ENCODE measurements at places on chromosomes 1 and 21.
A peak's percentile ranks its signal among the peaks of the same experiment; 100 is the strongest.

GRCh38 chr1:235946571-235946981 is 79.9 kb upstream of the LYST start:
- no peak for DNase-seq

DNA sequence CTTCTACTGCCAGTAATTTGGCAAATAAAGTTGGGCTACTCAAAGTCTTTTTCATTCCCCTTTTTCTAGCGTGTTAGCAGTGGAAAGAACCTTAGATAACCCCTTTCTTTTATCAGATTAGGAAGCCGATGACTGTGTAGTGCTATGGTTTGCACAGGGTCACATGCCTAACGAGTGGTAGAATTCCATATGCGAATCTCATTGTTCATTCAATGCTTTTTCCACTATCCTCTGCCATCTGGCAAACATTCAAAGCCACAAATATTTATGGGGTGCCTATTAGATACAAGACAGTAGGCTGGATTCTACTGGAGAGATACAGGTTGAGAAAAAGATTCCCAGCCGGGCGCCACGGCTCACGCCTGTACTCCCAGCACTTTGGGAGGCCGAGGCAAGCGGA is 14.9 kb upstream of the IER5 start:
- no peak for DNase-seq

- DNase-seq: no peak
Observed at GRCh38 chr1:19776287-19776686, 23.4 kb downstream of the TMCO4 start.

GRCh38 chr1:227889863-227890405 is 57.8 kb downstream of the WNT9A start:
- DNase-seq: no peak

DNA sequence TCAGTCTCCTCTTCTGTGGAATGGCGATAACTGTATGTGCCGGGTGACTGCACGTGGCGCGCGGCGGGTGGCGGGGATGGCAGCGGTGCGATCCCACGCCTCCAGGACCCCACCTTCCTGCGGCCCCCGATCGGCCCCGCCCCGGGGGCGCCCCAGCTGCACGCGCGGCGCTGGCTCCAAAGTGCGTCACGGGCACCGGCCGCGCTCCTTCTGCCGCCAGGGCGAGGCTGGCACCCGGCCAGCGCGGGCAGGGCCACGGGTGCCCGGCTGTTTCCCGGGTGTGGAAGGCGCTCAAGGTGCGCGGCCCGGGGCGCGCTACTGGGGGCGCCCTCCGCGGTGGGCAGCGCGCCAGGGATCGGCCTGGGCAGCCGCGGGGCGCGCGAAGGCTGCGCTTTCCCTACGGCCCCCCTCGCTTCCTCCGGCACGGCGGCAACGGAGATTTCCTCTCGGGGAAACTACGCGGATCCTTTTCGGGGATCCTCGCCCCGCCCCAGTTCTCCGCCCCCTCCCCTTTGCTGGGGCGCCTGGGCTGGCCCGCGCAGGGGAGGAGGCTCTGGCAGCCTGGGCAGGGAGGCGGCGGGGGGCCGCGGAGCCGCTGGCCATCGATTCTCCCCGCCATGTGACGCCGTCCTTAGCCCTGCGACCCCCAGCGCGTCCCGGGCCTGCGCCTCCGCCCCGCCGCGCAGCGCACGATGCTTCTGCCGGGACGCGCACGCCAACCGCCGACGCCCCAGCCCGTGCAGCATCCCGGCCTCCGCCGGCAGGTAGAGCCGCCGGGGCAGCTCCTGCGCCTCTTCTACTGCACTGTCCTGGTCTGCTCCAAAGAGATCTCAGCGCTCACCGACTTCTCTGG is at the start of gene EVA1C:
Gene EVA1C (plus strand): TSS at position 545 of the 853 bp plus-strand sequence. CDS start 148 bp downstream, at position 693.
- DNase-seq: no peak

DNA sequence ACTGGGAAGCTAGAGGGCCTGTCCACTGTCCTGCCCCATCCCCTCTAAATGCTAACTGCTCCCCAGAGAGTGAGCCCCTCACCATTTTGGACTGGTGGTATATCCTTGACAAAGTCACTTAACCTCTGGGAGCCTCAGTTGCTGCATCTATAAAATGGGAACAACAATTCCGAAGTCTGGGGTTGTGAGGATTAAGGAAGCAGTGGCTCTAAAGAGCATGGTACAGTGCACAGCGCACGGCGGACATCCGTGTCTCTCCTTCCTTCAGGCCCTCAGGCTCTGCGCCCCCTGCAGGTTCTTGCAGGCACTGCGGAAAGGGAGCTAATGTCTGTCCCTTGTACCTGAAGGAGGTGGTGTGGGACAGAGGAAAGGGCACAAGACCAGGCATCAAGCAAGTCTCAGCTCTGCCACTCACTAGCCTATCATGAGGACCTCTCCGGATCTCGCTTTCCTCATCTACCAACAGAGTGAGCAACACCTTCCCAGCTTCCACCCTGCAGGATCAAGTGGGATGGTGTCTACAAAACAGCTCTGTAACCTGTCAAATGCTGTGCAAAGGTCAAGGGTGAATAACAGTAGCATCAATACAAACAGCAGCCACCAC is 20.1 kb downstream of the ECE1 start:
- DNase-seq: peak; percentile 78

DNA sequence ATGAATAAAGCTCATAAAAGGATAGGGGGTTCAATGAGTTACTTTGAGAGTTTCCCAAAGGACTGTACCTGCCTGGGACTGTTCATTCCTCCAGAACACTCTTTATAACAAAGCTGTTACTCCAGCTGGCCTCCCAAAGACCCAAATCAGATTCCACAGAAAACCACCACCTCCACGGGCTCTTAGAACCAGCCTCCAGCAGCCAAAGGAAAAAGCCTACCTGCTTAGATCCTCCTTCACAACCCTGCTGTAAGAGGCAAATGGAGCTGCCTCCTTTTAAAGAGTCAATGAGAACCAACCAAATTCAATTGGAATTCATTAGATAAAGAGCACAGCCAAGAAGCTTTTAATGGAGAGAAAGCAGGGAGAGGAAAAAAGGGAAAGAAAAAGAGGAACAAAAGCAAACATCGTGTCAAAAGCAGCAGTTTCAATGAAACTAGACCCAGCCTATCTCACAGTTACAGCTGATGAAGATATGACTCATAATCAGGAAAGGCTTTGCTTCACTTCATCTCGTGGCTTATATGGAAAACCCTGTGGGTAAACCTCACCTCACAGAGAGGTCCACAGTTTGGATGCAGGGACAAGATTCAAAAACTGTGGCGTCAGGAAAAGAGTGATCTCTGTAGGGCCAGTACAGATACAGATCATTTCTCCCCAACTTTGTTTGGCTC is 27.8 kb upstream of the FMO4 start:
- no peak for DNase-seq

DNA sequence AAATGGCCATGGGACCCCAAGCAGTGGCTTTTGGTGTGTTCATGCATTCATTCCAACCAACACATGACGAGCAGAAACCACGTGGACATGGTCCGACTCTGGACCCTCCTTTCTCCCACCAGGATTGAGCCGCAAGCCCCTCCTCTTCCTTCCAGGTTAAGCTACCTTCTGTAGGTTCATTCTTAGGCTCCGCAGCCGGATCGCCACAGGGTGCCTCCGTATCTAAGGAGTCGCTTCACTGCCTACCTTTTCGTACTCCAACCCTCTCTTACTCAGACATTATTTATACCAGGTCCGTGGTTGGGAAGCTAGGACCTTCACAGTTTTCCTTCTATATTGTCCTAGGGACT is 63.6 kb downstream of the RHBG start:
- no peak for DNase-seq

- peak; percentile 74 for DNase-seq
Observed at GRCh38 chr1:201408176-201408833, 9.2 kb upstream of the LAD1 start.

GRCh38 chr1:245466261-245466660 is 311.5 kb downstream of the KIF26B start:
- no peak for DNase-seq

GRCh38 chr1:153262070-153262366 is 2.5 kb downstream of the LORICRIN start:
- DNase-seq: no peak

- no peak for DNase-seq
Observed at GRCh38 chr1:59415286-59415850, 118.5 kb downstream of the FGGY start.

GRCh38 chr21:15928196-15928595 is 198.4 kb downstream of the USP25 start:
- no peak for DNase-seq

DNA sequence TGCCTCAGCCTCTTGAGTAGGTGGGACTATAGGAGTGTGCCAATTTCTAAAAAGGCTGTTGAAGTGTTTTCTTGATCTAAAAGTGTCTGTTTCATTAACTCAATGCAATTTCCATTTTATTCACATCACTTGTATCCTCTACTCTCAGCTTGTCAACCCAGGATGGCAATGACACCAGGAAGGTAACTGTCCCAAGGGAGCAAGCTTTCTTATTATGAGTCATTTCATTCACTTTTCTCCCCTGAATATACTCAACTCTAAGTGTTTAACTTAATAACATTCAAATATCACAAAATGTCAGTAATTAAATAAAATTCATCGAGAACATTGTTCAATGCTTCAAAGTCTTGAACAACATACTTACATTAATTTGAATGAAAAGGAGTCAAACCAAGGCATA is 22.9 kb upstream of the GFI1 start:
- no peak for DNase-seq

GRCh38 chr1:175737451-175737850 is 5.9 kb downstream of the TNR start:
- DNase-seq: no peak

GRCh38 chr1:5598824-5599395 is 393.3 kb downstream of the NPHP4 start:
- no peak for DNase-seq

- no peak for DNase-seq
Observed at GRCh38 chr1:185790194-185790735, 56.1 kb downstream of the HMCN1 start.

- no peak for DNase-seq
Observed at GRCh38 chr1:119083479-119083878, 57.0 kb downstream of the WARS2 start.

GRCh38 chr1:199098468-199098867 is 459.6 kb downstream of the PTPRC start:
- no peak for DNase-seq

- no peak for DNase-seq
Observed at GRCh38 chr1:51222136-51222787, 13.8 kb upstream of the RNF11 start.

- DNase-seq: peak; percentile 3
Observed at GRCh38 chr21:28627691-28628090, 365.0 kb downstream of the LTN1 start.

DNA sequence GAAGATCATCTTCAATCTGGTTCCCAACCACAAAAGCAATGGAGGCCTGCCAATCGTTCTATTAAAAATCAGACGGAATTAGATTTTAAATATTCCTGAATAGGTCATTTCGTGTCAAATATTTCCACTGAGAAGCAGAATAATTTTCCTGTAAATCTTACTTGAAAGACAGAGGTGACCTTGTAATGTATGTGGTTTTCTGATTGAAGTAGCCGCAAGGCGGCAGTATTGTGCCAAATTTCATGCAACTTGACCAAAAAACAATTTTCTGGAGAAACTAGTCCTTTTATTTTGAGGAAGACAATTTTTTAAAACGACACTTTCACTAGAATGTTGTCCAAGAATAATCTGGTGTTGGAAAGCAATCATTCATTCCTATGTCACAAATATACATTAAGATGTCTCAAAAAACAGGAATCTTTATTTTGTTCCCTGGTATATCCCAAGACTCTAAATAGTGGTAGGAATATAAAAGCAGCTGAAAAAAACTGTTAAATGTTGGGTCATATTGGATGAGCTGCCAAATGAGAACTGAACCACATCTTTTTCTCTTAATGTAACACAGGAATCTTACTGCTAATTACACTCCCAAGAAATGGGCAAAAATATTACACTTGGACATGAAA is 33.6 kb downstream of the SPAG17 start:
- DNase-seq: peak; percentile 71

GRCh38 chr1:92929461-92929860 is 31.8 kb downstream of the DIPK1A start:
- no peak for DNase-seq

DNA sequence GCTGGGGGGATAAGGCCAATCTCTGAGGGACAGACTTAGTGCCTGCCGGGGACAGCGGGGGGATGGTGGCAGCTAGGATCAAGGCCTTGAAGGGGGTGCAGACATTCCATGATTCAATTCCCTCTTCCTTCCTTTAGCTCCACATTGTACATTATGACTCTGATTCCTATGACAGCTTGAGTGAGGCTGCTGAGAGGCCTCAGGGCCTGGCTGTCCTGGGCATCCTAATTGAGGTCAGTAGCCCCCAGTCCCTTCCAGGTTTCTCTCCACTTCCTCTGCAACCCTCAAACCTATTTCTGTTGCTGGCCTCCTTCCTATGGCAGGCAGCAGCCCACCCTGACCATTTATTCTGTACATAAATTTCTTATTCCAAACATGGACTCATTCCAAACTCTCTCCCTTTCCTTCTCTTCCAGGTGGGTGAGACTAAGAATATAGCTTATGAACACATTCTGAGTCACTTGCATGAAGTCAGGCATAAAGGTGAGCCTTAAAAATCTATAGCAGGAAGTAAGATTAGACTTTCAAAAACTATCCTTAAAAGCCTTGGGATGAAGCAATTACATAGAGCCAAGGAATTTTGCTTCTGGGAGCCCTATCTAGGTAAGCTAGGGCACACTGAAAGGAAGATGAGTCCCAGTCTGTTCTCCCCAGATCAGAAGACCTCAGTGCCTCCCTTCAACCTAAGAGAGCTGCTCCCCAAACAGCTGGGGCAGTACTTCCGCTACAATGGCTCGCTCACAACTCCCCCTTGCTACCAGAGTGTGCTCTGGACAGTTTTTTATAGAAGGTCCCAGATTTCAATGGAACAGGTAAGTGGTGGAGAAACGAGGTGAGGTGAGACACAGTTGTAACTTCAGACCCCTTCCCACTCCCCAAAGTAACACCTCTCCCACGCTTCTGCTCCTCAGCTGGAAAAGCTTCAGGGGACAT is 5.1 kb downstream of the CA14 start:
- DNase-seq: peak; percentile 53

DNA sequence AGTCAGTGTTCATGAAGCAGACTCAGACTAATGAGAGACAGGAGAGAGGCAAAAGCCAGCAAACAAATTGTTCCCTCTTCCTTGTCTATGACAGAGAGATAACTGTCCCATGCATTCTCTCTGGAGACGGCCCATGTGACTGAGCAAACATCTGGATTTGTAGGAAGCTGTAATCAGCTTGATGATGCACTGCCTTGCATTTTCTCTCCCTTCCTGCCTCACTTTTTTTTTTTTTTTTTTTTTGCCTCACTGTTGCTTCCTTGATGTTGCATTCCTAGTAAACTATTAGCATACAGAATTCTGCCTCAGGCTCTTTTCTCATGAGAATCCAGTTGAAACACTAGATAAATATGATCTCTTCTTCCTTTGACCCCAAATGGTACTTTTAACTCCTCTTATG is 134.5 kb downstream of the HHIPL2 start:
- no peak for DNase-seq

- no peak for DNase-seq
Observed at GRCh38 chr1:109977225-109977624, 7.3 kb upstream of the AHCYL1 start.

GRCh38 chr1:226602186-226603021 is 53.8 kb downstream of the STUM start:
- DNase-seq: no peak

- DNase-seq: no peak
Observed at GRCh38 chr1:109641078-109641740, 14.7 kb upstream of the GSTM4 start.

GRCh38 chr1:240018617-240019016 is 73.1 kb upstream of the FMN2 start:
- DNase-seq: no peak

GRCh38 chr1:154501423-154502065 is 475 bp upstream of the TDRD10 start:
- no peak for DNase-seq
